Stimulated activated CD4-positive, alpha-beta T cell treated with anti-CD3 and anti-CD28 coated beads, Interleukin-15, amount 100 ng/mL, for 1 hour (primary cell): ENCODE measurements at places on chromosomes 13 and 19.
A peak's percentile ranks its signal among the peaks of the same experiment; 100 is the strongest.

DNA sequence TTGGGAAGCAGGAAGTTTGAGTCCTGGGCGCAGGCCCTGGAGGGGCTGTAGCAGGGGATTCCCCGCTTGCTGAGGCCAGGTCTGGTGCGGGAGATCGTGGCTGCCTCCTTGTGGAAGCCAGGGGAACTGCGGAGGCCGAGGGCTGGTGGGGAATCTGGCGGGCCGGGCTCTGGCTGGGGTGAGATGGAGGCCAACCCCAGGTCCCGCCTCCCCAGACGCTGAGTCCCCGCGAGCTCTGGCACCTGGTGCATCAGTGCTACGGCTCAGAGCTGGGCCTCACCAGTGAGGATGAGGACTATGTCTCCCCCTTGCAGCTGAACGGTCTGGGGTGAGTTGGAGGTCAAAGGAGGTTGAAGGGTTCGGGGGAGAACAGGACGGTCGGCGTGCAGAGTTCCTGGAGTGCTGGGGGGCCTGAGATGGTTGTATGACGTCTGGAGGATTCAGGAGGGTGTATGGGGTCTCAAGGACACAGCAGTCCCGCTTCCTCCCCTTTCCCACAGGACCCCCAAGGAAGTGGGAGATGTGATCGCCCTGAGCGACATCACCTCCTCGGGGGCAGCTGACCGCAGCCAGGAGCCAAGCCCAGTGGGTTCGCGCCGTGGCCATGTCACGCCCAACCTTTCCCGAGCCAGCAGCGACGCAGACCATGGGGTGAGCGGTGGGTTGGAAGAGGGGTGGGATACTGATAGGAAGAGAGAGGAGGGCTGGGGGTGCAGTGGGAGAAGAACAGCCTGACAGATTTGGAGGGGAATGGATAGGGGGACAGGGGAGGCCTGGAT, 13.1 kb downstream of the GRAMD1A start:
- DNase-seq = peak; percentile 68

DNA sequence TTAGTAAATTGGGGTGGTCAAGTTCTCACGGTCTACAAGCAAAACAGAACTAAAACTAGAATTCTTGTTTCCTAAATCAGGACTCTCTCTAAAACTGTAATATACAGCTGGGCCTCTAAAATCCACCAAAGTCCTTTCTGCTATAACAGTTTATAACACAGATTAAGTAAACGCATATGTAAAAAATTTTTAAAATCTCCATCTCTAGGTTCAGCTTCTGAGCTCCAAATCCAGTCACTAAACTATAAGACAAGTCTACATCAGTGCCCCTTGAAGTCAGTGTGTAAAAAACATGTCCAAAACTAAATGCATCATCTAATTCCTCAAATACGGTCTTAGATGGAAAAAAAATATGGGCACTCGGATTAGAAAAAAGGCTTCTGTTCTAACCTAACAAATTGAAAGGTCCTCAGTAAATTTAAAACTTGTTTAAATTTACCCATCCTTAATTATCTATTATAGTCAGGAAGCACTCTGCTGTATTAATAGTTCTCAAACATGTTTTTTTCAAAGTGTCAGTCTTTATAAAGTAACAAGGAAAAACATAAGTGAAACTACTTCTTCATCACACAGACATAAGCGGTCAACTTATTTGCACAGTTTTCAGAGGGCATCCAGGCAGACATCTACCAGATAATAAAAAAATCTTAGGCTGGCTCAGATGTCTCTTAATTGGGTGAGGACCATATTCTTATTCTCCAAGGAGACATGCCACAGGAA, 33.6 kb downstream of the ELF1 start:
- DNase-seq = no peak

GRCh38 chr13:88824218-88824617, 1153.0 kb downstream of the SLITRK5 start:
- no peak for DNase-seq

DNA sequence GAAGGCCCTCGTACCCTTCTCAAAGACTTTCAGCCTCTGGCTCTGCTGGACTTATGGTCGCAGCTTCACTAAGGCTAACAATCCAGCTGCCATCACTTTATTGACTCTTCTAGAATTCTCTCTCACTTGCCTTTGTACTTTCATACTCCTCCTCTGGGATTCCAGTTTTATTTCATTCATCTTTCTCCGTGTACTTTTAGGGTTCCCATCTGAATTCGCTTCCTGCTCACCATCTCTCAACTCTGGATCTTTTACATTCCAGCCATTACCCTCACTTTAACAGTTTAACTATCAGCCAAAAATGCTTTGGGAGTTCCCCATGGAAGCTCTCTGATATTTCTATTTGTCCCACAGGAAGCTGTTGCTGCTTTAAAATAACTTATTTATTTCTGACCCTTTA, 149.3 kb upstream of the KL start:
- DNase-seq = no peak

- no peak for DNase-seq
Observed at GRCh38 chr19:2668175-2668763, 34.2 kb downstream of the GNG7 start.
